ENCODE measurements at places on chromosomes 3 and 15.

DNA sequence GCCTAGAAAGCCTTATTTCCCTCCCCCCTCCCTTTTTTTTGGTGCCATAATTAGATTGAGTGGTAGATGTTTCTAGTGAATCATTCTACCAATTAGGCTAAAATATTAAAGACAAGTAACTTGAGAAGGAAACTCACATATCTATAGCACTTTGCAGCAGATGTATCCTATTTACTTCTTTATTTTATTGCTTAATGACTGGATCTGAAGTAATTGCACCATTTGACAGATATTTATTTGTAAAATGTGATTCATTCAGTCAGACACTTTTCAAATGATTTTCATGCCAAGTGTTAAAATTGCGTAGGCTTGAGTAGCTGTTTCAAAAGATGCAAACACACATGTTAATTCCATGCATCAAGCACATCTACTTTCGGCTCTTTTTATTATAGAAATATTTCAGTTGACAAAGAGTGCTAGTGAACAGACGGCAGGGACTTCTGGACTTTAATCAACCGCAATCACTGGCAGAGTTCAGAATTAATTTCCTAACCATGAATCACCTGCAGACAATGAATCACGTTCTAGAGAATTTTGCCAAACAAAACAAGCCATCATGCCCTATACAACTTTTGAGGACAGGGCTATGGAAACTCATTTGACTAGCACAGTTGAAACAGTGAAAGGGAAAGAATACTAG is 636.8 kb downstream of the MECOM start:
- DNase-seq = no peak

DNA sequence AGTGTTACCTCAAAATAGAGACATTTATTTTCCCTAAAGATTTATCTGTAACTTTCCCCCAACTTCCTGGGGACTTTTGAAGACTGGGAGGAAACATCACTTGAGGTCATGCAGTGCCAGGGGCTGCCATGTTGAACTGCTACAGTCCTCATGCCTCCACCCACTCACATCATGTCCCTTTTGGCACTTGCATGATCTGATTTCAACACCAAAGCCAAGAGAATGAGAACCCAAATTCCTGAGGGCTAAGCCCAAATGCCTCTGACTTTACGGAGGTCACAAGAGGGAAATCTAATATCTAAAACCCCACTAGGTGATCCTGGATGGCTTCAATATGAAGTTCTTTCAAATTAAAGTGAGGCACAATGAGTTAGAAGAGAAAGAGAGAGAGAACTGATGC is 213.1 kb downstream of the NTRK3 start:
- no peak for DNase-seq

DNA sequence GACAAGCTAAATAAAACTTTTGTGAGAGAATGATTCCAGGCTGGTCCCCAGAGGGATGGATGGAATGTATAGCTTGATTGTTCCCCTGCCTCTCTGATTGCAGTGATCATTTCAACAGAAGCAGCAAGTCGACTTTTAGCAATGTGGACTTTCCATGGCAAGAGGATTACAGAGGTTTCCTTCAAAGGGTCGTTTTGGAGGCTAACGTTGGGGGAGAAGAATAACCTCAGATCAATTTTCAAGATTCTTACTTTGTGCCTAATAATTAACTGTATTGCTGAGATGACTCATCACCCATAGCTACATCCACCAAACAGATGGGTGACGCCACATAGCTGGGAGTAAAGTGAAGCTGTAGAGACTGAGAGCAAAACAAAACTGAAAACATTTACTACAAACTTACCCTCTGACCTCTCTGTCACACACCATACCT is 79.9 kb downstream of the GTPBP8 start:
- DNase-seq = no peak

DNA sequence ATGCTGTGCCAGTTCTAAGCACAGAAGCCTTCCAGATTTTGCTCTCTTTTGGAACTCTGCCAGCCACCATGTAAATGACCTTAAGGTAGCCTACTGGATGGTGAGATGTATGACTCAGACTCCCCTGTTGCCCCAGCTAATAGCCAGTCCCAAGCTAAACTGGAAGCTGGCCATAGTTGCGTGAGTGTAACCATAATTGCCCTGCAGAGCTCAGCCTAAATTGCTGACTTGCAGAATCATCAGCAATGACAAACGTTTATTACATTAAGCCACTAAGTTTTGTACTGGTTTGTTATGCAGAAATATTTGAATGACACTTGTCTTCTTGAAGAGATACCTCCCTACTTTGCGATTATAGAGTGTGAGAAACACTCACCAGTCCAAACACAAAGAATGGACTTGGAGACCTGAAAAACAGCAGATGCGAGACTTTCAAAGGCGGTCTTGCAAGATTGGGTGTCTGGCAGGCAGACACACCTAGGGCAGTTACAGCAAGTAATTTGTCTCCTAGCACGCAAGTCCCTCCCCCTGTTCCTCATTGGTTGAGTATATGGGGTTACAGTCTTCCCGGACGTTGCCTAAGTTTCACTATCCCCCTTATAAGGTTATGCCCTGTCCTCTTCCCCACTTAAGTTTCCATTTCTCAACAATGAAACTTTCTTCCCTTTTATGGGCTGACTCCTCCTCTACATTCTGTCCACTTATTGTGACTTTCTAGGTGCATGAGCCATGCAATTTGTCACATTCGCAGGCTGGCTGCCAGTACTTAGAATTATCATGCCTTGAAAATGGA is 83.6 kb upstream of the XCR1 start:
- DNase-seq = no peak

DNA sequence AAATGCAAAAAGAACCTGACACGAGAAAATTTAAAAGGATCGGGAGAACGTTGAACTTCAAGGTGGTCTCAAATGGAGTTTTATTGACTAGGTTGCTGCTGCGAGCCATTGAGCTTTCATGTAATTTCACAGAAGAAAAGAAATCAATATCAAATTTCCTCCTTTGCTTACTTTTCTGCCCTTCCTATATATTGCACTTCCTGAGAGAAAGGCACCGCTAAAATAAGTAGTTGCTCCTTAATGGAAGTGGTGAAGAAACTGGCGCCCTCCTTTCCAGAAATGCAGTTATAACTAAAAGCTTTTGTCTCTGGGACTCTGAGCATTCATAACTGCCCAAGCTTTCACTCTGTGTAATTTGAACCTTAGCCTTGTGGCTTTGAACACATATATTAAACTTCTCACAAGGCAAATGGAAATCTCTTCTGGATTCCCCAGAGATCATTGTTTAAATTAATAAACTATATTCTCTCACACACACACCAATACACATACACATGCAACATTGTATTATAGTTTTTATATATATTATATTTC is 13.4 kb downstream of the EID1 start:
- no peak for DNase-seq

DNA sequence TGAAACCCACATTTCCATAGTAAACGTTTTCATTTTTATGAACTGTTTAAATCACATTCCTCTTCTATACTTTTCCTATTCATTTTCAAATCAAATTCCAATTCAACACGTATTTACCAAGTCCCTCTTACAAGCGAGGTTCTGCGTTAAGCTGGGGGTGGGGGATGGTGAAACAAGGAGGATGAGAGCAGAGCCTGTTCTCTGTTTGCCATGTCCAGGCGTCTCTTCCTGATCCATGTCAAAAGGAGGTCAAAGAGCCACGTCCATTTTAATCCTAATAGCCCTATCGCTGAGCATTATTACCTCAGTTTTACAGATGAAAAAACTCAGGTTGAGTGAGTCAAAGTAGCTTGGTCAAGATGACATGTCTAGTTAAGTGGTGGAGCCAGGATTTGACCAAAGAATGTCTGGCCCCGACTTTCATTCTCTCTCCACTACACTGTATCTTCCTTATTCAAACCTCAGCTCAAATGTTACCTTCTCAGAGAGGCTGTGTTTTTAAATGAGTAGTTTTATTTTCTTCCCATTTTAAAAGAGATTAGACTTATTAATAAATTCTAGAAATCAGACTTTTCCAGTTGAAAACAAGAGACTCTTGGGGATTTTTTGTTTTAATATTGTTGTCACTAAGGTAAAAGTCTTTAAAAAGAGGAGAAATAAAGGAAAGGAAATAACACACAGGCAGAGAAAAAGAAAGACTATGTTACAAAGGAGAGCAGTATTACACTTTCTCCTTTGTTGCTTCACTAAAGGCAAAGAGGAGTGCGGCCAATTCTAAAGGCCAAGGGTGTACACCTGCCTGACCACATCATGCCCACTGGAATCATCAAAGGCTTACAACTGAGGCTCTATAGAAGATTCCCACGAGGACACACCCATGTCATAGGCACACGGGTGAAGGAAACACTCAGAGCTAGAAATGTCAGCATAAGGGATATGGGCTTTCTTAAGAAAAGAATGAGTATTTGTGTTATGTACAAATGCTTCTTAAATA is 42.4 kb downstream of the MYO5A start:
- DNase-seq = no peak

DNA sequence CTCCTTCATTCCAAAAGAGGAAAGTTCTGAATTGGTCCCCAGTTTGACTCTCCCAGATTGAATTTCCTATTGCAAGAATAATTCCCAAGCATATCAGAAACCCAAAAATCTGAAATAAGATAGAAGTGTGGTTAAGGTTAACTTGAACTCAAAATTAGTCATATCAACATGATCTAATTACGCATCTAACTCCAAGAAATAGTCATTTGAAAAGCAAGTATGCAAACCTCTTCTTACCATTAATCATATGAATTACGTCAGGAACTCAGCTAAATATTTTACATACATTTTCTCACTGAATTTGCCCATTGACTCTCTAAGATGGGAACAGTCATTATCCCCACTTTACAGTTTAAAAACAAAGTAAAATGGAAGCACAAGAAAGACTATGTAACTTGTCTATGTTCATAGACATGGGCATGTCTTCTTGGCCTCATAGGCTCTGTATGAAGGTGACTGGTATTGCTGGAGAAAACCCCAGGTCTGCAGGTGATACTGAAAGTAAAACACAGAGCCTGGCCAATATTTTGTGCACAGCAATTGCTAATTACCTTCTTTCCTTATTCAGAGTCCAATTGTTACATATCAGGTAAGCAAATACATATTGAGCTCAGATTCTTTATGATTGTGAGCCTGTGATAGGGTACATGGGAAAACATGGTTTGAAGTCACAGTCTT is 139.2 kb downstream of the ATP8B4 start:
- no peak for DNase-seq

GRCh38 chr15:80693682-80694610 is 1.2 kb upstream of the ABHD17C start:
- DNase-seq = no peak
